Stimulated activated naive CD4-positive, alpha-beta T cell treated with Interleukin-2 at 50 U/mL for 16 hours (primary cell): ENCODE measurements at places on chromosomes 1 and 21.

- DNase-seq = no peak
These were observed 40.2 kb upstream of the IL10 start for GRCh38 chr1:206812471-206812870.

GRCh38 chr1:231068762-231069161 is 28.7 kb upstream of the FAM89A start:
- no peak for DNase-seq

GRCh38 chr1:83762039-83762365 is 236.9 kb downstream of the TTLL7 start:
- DNase-seq = no peak

DNA sequence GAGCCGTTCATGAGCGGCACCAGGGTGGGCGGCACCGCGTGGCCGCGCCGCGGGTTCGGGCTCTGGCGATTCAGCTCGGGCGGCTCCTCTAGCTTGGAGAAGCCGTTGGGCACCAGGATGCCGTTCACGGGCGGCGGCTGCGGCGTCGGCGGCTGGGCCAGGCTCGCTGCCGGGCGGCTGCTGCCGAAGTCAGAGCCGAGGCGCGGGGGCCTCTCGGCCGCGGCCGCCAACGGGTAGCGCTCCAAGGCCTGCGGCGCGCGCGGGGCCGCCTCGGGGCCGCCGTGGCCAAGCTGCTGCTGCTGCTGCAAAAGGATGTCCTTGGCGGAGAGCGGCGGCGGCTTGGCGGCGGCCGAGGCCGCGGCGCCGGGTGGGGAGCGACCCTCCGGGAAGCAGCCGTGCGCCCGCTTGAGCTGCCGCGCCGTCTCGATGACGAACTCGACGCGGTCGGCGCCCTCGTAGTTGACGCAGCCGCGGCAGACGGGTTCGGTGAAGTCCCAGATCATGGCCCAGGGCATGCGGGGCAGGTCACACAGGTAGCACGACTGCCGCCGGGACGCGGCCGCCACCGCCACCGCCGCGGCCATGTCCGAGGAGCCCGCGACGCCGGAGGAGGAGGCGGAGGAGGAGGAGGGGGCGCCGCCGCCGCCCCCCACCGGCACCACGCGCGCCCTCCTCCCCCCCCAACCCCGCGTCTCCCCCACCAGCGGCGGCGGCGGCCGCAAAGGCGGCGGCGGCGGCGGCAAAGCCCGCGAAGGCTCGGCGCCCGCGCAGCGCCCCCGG is 877 bp downstream of the IRF2BP2 start:
- peak; percentile 65 for DNase-seq

- no peak for DNase-seq
These were observed 14.8 kb upstream of the METTL18 start for GRCh38 chr1:169809370-169810095.

- DNase-seq = no peak
These were observed 23.3 kb upstream of the ZNF326 start for GRCh38 chr1:89971600-89971999.

GRCh38 chr21:46425571-46425970 is 33.1 kb upstream of the DIP2A start:
- DNase-seq = peak; percentile 14

- DNase-seq = no peak
These were observed 2.6 kb upstream of the ILDR2 start for GRCh38 chr1:166977951-166978350.

DNA sequence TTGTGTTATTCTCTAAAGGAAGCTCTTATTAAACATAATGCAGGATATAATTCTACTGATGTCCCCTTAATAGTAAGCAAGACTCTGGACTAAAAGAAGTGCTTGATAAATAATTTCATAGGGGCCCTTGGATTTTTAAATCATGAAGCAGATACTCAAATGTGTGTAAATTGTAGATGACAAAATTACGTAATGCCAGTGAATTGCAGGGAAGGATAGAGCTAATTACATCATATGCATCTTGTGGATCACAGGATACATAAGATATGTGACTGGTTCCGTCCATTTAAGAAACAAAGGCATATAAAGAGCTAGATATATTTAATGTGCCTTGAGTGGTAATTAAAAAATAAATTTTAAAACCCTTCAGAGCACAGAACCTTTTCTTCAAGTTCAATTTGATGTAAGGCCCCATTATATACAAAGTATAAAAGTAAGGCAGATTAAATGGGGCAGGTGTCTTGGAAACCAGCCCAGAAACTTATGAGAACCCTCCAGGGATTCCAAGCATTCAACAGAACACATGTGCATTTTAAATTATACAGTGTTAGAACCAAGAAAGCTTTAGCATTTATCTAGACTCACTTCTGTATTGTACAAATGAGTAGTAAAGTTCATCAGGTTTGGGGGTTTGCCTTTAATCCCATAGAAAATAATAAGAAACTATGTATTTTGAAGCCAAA is 190.4 kb downstream of the NCAM2 start:
- DNase-seq = no peak

DNA sequence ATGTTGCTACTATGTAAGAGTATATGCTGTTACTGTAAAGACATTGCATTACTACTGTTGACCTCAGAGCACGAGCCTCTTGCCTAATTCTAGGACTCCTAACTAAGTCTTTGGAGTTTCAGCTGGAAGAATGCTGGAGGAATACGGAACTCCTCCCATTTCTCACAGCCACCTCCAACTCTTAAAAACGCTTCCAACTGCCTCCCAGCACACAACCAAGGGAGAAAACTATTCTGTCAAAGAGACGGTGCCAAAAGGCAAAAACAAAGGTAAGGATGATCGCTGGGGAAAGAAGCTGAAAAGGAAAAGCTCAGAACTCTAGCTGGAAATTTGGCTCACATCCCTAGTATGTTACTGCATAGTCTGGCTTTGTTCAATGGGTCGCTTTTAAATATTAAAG is at the start of gene FMO2:
Gene FMO2, plus strand, starts transcription at position 210 of the 400 bp plus-strand sequence. CDS start 414 bp downstream, outside the sequence.
- DNase-seq = no peak

DNA sequence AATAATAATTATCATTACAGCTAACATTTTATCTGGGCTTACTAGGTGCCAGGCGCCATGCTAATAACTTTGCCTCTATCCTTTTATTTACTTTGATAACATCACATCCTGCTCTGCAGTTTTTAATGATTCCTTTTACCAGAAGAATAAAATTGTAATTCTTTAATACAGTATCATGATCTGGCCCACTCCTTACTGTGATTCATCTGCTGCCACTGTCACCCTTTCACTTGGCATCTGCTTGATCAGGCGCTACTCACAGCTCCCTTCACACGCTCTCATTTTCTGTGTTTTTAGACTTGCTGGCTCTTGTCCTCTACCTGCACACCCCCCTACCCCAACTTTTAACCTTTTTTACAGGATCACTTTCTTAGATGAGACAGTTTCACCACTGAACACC is 167.5 kb downstream of the NTMT2 start:
- DNase-seq = no peak

DNA sequence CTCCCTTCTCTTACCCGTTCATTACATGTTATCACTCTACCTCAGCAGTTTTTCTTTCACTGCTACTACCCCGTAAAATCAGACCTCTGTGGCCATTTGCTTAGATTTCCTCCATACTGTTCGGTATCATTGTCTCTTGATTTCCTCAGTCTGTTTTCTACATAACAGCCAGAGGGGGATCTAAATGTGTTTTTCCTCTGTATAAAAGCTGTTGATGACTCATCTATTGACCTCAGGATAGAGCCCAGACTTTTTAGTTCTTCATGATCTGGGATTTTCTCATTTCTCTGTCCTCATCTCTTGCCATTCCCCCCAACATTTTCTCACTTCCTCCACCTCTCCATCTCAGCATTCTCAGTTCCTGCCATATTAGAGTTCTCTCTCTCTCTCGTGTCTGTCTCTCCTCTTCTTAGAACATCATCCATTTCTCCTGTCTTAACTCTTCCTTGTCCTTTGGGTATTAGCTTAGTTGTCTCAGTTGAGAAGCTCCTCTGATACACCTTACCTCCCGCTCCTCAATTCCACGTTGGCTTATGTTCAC is 10.5 kb downstream of the OTUD3 start:
- no peak for DNase-seq

DNA sequence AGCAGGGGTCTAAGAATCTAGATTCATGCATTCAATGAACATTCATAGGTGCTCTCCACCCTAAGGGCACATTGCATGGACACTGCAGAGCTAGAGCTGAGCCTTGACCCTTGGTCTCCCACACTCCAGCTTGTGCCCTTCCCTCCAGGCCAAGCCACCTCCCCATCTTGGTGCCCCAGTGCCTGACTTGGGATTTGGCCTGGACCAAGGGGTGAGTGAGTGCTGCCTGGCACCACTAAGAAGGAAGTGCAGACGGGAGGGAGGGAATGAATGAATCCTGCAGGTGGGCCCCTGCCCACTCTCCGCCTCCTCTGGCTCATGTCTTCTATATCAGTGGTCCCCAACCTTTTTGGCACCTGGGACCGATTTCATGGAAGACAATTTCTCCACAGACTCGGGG is 146.7 kb downstream of the TRABD2B start:
- no peak for DNase-seq

DNA sequence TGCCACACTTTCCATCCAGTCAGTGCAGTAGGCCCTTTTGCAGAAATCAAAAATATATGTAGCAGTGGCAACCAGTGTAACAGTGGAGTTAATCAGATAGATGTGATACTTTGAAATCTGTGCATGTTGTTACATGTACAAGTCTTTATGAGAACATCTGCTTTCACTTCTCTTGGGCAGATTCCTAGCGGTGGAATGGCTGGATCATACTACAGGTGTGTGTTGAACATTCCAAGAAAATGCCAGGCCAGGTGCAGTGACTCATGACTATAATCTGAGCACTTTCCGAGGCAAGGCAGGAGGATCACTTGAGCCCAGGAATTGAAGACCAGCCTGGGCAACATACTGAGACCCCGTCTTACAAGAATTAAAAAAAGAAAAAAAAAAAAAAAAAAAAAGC is 55.3 kb downstream of the GNB1 start:
- no peak for DNase-seq

GRCh38 chr1:10626791-10627410 is 152.2 kb downstream of the PEX14 start:
- DNase-seq = no peak

GRCh38 chr21:35070436-35070835 is 21.3 kb upstream of the RUNX1 start:
- DNase-seq = no peak

- peak; percentile 75 for DNase-seq
These were observed 51.8 kb upstream of the TARDBP start for GRCh38 chr1:10960411-10961299.

DNA sequence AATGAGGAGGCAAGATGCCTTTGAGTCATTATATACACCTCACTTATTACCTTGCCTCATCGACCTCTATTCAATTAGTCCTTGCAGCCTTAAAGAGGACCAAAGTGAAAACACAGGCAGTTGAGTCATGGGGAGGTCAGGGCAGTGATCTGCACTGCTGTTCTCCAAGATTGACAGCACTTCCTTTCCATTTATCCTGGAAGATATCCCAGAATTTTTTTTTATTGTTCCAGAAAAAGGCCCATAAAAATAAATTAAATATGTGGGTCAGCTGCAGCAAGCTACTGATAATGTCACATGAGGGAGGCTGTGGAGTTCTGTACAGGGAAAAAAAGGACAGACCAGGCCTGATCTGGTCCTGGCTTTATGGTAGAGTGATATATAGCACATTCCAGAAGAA is 33.2 kb upstream of the CDC42BPA start:
- no peak for DNase-seq

DNA sequence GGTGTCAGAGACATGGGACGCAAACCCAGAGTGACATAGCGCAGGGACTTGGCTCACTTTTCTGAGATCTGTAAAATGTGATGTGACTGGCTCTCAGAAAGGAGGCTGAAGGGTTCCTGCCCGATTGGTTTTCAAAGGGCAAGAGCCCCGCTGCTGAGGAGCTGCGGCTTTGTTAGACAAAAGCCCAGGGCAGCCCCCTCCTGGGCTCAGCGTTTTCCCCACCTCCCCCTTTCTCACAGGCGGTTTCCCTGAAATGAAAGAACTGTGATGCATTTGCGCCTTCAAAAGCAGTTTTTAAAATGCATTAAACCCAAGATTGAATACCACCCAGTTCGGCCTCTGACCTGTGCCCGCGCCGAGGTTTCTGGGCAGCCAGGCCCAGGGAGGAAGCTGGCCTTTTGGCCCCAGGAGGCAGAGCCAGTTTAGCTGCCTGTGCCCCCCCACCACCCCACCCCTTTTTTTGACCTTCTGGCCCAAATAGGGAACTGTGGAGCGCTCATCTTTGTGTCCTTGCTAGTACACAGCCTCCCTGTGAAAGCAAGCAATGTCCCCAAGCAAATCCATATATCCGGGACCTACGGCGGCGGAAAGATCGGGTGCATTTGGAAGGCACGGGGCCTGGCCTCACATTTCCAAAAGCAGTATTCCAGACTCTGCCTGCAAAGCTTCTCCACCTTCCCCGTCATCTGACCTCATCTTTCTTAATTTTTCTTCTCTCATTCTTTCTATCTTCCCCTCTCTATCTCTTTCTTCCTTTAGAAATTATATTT is 28.6 kb downstream of the CD247 start:
- DNase-seq = peak; percentile 50
